ENCODE measurements at places on chromosomes 2 and 18.

- DNase-seq: no peak
These were observed 3.8 kb downstream of the TCF4 start for GRCh38 chr18:55584201-55584600.

DNA sequence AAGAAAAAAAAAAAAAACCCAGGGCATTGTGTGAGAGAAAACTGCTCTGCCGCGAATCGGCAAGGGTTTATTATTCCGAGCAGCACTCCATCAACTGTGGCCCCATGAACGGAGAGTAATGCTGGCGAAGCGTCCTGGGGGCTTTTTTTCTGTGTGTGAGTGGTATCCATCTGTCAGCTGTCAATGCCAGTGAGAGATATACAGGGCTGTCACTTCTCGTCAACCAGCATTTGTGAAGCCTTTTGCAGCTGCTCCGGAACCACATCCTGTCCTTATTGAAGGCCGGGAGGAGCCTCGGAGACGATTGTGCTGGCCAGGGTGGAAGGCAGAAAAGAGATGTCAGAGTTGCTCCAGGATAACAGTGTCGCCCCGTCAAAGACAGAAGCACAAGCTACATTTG, 356.9 kb upstream of the SMIM21 start:
- no peak for DNase-seq

DNA sequence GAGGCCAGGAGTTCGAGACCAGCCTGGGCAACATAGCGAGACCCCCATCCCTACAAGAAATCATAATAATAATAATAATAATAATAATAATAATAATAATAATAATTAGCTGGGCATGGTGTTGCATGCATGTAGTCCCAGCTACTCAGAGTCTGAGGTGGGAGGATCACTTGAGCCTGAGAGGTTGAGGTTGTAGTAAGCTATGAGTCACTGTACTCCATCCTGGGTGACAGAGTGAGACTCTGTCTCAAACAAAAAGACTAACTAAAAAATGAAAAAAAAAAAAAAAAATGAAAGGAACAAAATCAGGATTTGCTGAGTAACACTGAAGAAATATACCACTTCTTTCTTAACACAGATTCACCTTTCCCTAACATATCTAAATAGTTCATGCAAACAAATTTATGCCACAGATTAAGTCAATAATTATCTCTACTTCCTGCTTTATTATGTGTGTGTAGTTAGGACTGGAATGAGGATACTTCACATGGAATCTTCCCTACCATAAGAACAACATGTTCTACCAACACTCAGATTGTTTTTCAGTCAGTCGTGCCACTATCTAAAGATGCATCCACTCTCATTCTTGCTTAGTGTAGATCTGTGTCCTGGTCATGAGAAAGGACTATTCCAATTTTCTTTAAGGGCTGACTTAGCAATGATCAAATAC, 928.7 kb downstream of the SLC4A3 start:
- DNase-seq: no peak

DNA sequence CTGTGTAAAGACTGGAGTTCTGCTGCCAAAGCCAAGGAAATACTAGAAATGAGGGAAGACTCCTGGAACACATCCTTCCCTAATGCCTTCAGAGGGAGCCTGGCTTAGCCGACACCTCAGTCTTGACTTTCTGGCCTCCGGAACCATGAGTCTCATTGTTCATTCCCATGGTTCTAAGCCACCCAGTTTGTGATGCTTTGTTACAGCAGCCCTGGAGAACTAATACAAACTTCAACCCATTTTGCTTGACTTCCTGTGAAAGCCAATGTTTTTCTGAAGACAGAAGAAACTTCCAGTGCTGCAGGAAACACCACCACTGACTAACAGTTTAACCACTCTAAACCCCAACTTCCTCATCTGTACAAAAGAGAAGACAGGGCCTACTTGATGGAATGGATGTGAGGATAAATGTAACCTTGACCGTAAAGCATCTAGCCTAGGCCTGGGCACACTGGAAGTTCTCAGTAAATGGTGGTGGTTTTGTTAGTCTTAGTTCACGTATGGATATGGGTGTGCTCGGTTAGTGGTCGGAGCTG, 85.9 kb upstream of the RFX8 start:
- DNase-seq: no peak

GRCh38 chr18:22469926-22470247, 52.2 kb upstream of the CTAGE1 start:
- DNase-seq: no peak

All from stimulated activated naive CD4-positive, alpha-beta T cell (primary cell).